NCI-H748 treated with DMSO at 0.1 percent for 48 hours (cell line): ENCODE measurements at places on chromosomes 11 and 22.

DNA sequence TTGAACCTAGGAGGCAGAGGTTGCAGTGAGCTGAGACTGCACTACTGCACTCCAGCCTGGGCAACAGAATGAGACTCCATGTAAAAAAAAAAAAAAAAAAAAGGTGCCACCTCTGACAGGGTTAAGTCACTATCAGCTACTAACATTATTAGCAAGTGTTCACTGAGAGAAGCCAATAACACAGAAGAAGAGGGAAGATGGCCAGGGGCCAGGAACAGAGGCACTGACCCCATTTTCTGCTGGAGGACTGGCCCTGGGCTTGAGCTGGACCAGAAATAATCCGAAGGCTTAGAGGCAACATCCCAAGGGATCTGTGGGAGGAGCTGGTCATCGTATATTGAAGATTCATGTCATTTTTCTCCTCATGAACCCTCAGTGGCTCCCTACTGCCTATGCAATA is 5.0 kb downstream of the SLC5A1 start:
- no peak for DNase-seq

GRCh38 chr11:114109206-114110090 is 49.9 kb downstream of the ZBTB16 start:
- no peak for DNase-seq

DNA sequence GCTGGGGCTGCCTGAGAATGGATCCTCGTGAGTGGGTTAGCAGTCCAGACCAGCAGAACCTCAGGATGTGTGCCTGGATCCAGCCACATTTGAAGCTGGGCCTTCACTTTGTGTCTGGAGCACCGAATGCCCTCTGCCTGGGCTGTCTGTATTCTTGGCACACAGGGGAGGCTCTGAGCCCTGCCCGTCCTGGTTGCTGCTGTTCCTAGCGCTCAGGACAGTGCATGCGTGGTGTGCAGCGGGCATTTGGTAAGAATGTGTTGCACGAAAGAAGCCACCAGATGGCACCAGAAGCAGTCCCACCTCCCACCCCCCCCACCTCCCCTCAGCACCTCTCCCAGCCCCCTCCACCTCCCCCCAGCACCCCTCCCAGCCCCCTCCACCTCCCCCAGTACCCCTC is 4.1 kb upstream of the MAPK11 start:
- DNase-seq, result no peak

DNA sequence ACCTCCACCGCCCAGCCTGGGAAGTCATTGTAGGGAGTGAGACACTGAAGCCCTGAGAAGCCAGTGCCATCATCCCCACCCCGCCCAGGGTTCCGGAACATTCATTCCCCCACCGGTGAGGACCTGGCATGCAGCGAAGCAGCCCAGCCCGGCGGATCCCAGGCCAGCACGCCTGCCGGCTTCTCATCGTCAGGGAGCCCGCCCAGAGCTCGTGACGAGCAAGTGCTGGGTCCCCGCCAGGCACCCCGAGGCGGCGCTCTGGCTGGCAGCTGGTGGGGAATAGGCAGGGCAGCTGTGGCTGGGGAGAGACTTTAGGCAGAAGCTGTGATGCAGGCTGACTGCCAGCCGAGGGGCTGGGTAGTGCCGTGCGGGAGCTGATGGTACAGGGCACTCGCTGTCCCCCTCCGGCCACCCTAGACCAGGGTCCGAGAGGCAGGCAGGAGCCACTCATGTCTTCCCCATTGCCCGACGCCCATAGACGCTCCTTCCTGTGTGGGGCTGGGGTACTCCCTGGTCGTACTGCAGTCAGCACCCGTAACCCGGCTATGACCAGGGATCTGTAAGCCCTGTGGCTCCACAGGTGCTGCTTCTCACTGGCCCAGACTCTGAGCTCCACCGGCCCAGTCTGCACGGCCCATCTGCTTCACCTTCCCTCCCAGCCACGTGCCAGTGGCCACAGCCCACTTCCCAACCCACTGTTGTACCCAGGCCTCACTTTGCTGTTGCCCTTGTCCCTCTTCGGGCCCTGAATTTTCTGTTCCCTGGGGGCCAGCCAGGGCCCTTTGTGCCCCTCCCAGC is 24.5 kb upstream of the CABP7 start:
- DNase-seq, result no peak

- no peak for DNase-seq
These were observed 11.1 kb downstream of the CTR9 start for GRCh38 chr11:10762185-10762584.

- DNase-seq, result no peak
These were observed 47.9 kb upstream of the SUSD2 start for GRCh38 chr22:24133187-24133965.

DNA sequence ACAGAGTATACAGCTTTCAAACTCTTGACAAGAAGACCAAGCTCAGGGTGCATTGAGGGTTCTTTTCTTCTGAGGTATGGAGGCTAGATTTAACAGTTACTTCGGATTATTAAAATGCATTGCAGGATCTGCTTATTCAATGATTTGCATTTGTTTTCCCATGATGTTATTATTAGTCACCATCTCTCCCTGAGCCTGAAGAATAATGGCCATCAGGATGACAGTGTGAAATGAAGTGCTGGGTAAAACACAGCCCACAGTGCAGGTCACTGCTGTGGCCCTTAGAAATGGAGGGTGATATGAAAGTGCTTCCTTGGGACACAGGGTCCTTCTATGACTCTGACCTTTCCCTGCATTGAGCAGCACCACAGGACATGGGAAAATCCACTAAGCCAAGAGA is 40.0 kb downstream of the TECTA start:
- no peak for DNase-seq

DNA sequence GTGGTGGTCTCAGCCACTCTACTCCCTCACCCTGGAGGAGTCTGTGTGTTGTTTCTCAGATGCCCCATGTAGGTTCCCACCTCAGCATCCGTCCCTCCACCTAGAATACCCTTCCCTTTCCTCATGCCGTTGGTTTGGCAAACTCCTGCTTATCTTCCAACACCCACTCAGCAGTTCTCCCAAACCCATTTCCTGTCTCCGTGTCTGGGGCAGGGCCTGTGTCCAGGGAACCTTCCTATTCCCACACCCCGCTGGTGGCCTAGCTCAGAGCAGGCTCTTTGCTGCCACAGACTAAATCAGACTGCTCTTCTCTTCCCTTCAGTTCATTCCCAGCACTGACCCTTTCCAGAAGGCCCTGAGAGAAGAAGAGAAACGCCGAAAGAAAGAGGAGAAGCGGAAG is 7.5 kb upstream of the SREBF2 start:
- DNase-seq, result no peak

GRCh38 chr11:5242933-5243815 is 6.5 kb downstream of the HBG1 start:
- no peak for DNase-seq

- DNase-seq, result no peak
These were observed 669 bp upstream of the GAL3ST1 start for GRCh38 chr22:30574997-30575671.

DNA sequence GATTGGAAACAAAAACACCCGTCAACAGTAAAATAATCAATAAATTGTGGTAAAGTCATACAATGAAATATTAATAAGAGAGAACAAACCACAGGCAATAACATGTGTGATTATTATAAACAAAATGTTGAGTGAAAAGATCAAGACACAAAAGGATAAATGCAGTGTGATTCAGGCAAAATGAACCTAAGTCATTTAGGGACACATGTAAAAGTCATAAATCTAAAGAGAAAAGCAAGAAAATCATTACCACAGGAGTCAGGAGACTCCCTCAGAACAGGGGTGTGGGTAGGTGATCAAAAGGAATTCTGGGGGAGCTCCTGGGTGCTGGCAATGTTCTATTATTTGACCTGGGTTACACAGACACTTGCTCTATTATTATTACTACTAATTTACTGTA is 47.9 kb upstream of the PPP2R1B start:
- no peak for DNase-seq

GRCh38 chr11:112321501-112322172 is 61.0 kb upstream of the PLET1 start:
- peak; percentile 65 for DNase-seq

DNA sequence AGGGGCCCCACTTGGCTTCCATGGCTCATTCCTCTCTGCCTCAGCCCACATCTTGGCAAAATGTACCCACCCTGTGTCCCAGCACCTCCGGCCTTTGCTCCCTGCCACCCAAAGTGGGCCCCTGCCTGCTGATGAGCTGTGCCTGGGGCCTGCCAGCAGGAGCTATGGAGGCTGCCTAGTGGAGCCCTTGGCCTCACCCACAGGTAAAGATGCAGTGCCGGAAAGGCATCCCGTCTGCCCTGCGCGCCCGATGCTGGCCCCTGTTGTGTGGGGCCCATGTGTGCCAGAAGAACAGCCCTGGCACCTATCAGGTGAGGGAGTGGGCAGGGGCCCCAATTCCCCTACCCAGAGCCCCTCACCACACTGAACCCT is 1.3 kb downstream of the TBC1D10C start:
- no peak for DNase-seq

DNA sequence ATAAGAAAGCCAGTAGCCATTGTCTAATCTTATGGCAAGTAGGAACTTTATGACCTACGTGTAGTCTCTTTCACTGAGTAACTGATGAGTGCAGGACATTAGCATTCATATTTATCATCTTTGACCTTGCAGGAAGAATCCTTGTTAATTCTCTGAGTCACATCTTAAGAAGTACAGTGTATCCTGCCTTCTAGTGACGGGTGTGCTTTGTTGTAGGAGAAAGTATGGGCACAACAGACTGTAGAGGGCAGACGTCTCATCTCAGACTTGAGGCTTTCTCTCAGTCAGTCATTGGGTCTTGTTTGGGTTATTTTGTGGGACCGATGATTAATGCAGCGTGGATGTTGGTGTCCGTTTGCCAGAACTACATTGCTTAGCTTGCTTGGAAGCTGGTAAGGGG is 6.8 kb downstream of the RNF214 start:
- DNase-seq, result no peak

GRCh38 chr11:14255238-14255534 is 103.8 kb downstream of the RRAS2 start:
- no peak for DNase-seq

- DNase-seq, result no peak
These were observed 149.9 kb downstream of the PKNOX2 start for GRCh38 chr11:125314276-125315078.

DNA sequence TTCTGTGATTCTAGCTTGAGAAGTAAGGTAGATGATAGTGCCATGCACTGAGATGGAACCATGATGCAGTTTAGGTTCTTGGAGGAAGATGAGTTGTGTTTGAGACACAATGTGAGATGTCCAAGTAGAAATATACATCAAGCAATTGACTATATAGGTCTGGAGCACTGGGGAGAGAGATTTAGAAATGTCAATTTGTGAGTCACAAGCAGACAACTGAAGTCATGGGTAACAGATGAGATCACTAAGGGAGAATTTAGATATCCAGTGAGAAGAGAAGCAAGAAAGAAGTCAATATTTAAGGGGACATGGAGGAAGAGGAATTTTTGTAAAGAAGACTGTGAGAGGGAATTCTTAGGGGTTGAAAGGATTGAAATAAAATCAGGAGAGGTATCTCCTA is 65.1 kb upstream of the RRAS2 start:
- no peak for DNase-seq

DNA sequence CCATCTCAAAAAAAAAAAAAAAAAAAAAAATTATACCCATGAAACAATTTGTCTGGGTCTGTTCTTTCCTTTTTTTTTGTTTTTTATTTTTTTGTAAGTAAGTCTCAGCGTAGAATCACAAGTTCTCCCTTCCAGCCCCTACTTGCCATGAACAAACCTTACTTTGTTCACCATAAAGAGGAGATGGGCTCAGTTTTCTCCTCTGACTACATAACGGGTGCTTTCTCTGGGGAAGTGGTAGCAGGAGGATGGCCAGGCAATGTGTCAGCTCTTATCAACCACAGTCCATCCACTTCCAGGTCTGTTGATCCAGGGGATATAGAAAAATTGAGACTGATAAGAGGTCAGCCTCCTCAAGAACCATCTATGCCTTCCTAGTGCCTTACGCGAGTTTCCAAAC is 11.0 kb downstream of the ASCC2 start:
- DNase-seq, result no peak

DNA sequence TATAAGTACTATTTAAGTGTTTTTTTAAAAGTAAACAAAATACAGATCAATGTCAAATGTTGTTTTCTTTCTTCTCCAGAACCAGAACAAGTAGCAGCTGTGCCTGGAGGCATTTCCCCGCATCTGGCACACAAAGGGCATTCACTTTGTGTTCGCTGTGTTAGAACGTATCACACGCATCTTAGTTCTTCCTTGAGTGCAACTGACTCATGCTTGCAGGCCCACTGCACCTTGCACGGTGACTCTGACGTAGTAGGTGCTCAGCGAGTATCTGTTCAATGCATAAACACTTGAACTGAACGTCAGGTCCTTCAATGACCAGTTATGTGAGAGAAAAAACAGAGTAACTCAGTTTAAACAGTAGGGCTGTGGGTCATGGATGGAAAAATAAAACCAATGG is 3.5 kb downstream of the IFT27 start:
- DNase-seq, result no peak

DNA sequence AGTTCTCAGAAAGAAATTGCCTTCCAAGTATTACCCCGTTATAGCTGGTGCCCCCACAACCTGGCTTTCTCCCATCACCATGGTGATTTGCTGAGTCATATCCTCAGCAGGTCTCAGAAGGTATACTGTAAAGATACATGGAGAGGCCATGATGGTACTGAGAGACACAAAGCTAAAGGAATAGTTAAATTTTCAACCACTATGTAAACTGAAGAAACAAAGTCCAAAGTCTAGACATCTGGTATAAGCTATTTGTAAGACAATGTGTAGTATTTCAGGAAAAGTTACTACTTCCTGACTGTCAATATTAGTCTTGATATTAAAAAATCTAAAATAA is 377.1 kb downstream of the DCDC1 start:
- DNase-seq, result no peak

DNA sequence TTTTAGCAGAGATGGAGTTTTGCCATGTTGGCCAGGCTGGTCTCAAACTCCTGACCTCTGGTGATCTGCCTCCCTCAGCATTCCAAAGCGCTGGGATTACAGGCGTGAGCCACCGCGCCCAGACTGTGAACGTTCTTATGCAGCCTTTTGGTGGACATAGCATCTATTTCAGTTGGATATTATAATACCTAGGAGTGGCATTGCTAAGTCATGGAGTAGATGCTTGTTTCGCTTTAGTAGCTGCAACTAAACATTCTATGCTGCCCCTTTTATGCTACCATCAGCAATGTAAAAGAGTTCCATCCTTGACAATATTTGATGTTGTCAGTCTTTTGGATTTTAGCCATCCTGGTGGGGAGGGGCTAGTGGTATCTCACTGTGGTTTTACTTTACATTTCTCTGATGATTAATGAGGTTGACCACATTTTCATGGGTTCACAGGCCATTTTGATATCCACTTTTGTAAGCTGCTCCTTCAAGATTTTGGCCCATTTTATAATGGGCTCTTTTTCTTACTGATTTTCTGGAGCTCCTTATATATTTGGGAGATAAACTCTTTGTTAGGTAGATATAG is 16.5 kb upstream of the APOBEC3A start:
- no peak for DNase-seq
